Lower lobe of right lung (tissue), 2 donors: ENCODE measurements at places on chromosomes 12 and 14. TPM values are rescaled to one million over a fixed set of nuclear protein-coding genes. Genes with fewer than 3 reads are reported as not detected.

The ANO4 gene
- 0.74 TPM for total RNA-seq

GRCh38 chr12:31206038-31206670 is 119.8 kb downstream of the SINHCAF start:
- no peak overlapping the region for H3K4me3 ChIP-seq
- H3K36me3 ChIP-seq: no peaks in the 10 kb centered on the region
- no peak for DNase-seq

DNA sequence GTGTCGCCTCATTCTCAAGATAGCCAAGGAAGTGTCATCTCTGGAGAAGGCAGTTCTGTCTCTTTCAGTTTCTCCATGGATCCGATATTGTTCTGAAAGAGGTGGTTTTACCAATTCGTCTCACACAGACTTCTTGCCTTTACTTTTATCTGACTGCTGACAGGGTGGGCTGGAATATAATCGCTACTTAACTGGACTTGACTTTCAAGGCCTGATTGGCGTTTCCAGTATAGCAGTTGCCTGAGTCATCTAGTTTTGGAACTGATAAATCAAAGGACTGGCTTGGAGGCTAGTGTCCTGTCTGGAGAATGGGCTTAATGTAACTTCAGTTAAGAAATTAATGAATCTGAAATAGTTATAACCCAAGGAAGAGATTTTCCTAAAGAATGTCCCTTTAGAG is 21.6 kb downstream of the PRKCH start:
- DNase-seq: no peak
- H3K27me3 ChIP-seq: no peaks in the 10 kb centered on the region
- H3K4me1 ChIP-seq: peaks cover 76% of the 10 kb centered on the region
- peak overlapping the region; percentile 83 for H3K27ac ChIP-seq
- H3K4me3 ChIP-seq: no peak overlapping the region
- H3K36me3 ChIP-seq: no peaks in the 10 kb centered on the region

DNA sequence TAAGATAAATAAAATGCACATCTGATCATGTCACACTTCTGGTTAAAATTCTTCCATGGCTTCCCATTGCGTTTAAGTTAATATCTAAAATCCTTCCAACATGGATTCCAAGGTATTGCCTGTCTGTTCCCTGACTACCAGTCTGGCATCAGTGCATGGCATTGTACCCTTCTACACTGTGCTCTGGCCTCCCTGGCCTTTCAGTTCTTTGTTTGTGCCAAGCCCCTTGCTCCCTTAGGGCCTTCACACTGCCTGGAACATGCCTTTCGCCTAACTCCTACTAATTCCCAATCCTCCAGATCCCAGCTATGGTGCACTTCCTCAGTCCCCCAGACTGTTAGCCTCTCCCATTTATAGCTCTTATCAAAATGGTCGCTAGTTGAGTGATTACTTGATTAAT is 6.3 kb downstream of the CIPC start:
- H3K36me3 ChIP-seq: peaks cover 36% of the 10 kb centered on the region

DNA sequence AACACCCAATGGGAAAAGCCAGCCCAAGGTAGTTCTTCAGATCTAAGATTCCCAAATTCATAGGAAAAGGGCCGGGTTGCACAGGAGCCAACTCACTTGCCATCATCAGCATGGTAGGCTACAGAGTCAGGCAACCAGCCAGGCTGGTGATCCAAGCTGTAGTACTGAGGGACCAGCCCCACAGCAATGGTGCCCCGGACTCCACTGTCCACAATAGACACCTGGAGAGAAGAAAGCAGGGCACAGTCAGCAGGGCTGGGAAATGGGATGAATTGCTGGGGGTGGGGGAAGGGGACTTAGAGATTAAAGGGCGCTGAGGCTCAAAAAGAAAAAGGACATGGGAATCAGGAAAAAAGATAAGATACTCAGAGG is 4.2 kb downstream of the SPRYD3 start:
- no peak overlapping the region for H3K4me3 ChIP-seq
- peaks cover 60% of the 10 kb centered on the region for H3K36me3 ChIP-seq
- no peak overlapping the region for H3K27ac ChIP-seq
- no peak for DNase-seq
- H3K4me1 ChIP-seq: peaks cover 76% of the 10 kb centered on the region

DNA sequence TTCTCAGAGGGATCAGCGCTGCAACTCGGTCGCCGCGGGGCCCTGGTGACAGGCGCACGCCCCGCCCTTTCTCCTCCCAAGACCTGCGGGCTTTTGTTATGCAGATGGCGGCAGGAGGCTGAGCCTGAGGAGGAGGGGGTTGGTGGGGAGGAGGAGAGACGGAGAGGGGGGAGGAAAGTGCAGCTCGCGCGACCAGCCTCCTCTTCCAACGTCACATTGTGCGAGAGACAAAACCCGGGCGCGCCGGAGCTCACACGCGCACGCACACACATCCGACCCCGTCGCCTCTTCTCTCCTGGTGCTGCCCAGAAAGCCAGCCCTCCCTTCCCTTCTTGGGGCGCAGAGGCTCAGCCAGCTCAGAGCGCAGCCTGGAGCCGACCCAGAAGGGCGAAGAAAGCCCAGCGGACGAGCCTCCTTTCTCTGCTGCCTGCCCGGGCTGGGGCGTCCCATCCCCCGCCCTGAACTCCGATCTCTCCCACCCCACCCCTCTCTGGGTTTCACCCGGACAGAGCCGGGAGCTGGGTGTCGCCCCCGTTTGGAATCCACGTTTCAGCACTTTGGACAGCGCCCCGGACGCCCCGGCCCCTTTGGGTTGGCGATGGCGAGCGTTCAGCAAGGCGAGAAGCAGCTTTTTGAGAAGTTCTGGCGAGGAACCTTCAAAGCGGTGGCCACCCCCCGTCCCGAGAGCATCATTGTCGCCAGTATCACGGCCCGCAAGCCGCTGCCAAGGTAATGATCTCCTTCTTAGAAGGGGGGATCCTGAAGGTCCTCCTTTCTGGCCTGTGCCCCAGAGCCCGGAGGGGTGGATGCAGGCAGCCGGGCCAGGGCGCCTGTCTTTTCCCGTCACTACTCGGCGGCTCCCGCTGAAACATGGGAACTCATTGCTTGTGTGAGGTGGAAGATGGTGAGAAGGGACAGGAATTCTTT is at the start of gene SRRM4:
Gene SRRM4 (plus strand): TSS at position 257 of the 927 bp plus-strand sequence. CDS start 342 bp downstream, at position 599.
- H3K36me3 ChIP-seq: no peaks in the 10 kb centered on the region
- H3K27me3 ChIP-seq: peaks cover 51% of the 10 kb centered on the region
- DNase-seq: peak; percentile 40
- no peak within 1 kb of the TSS for H3K4me3 ChIP-seq
- peaks cover 7% of the 10 kb centered on the region for H3K4me1 ChIP-seq

DNA sequence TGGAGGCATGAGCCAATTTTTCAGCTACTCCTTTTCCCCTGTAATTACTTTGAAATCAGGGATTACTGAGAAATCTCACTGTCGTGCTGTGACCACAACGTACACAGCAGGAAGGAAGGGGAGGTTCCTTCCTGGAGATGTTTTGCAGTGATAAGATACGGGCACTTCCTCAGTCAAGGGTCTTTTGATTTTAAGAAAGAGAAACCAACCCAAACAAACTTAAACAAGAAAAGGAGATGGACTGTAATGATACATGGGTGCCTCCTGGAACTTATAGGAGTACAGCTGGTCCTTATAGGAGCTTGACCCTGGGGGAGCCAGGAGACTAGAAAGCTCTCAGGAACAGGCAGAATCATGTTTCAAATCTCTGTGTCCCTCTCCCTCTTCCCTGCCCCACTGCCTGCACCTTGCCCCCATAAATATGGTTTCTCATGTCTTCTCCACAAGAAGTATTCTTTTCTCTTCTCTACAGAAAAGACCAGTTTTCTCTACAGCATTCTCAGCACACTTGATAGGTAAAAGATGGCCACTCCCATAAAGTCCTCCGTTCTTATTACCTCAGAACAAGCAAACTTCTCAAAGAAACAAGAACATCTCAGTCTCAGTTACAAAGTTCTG is 281.1 kb upstream of the AMIGO2 start:
- peaks cover 26% of the 10 kb centered on the region for H3K4me1 ChIP-seq
- H3K36me3 ChIP-seq: no peaks in the 10 kb centered on the region
- H3K27ac ChIP-seq: peak overlapping the region; percentile 73

DNA sequence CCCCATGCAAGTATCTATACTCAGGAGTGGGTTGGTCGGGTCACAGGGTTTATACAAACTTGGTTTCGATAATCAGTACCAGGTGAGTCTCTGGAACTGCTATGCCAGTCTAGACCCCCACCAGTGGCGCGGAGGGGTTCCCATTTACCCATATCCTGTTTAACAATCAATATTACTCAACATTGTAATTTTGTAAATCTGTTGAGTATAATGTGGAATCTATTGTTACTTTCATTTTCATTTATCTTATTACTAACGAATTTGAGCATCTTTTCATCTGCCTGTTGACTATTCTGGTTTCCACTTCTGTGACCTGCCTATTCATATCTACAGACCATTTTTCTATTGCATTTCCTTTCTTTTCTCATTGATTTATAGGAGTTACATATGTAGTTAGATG is 275.2 kb upstream of the CRY1 start:
- no peak for DNase-seq
- no peaks in the 10 kb centered on the region for H3K4me1 ChIP-seq
- H3K36me3 ChIP-seq: no peaks in the 10 kb centered on the region
- no peak overlapping the region for H3K27ac ChIP-seq
- H3K4me3 ChIP-seq: no peak overlapping the region
- no peaks in the 10 kb centered on the region for H3K27me3 ChIP-seq

GRCh38 chr12:108613548-108613947 is 15.7 kb upstream of the TMEM119 start:
- peaks cover 50% of the 10 kb centered on the region for H3K4me1 ChIP-seq
- DNase-seq: no peak
- H3K27ac ChIP-seq: no peak overlapping the region
- H3K4me3 ChIP-seq: no peak overlapping the region
- H3K36me3 ChIP-seq: no peaks in the 10 kb centered on the region

DNA sequence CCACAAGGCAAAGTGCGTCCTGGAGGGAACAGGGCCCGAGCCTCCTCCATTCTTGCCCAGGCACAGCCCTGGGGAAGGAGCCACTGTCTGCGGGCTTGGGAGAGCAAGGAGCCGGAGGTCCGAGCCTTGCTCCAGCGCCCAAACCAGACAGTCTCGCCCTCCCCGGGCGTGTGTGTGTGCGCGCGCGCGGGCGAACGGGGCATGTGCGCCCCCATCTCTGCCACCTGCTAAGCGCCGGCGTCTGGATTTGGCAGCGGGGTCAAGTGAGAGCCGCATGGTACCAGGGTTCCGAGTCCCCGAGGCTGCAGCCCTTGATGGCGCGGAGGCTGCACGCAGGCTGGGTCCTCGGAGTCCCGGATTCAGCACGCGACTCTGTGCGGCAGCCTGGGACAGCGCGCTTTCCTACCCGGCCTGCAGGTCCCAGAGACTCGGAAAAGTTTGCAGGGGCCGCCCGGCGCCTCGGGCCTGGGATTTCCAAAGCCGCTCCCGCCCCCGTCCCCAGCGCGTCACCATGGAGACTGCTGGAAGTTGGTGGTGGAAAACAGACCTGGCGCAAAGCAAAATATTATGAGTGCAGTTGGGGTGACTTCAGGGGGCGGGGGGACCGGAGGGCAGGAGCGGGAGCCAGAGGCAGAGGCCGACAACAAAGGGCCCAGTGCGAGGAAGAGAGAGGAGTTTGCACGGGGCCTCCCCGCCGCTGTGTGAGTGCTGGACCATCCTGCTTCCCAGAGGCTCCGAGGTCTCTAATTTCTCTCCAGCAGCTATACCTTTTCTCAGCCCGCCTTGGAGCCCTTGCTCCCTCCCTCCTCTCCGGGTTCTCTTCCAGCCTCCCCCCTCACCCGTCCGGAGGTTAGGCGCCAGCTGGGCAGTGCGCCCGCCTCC is 4.2 kb downstream of the RFX4 start:
- no peak for DNase-seq
- H3K4me3 ChIP-seq: no peak overlapping the region
- H3K4me1 ChIP-seq: peaks cover 37% of the 10 kb centered on the region
- H3K27me3 ChIP-seq: peaks cover 97% of the 10 kb centered on the region
- no peak overlapping the region for H3K27ac ChIP-seq

DNA sequence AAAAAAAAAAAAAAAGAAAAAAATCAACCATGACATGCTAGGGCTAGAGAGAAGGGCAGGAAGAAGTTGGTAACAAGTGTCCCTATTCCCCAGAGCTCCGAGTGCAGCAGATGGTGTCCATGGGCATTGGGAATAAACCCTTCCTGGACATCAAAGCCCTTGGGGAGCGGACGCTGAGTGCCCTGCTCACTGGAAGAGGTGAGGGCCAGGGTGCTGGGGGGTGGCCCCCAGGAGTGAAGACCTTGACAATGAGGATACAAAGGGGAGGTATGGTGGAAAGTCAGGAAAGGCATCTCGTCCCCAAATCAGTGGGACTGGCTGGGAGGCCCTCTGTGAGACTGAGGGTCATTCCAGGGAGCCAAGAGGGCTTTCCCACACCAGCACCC is 11.6 kb downstream of the ZNF219 start:
- no peaks in the 10 kb centered on the region for H3K27me3 ChIP-seq
- DNase-seq: no peak
- peaks cover 90% of the 10 kb centered on the region for H3K36me3 ChIP-seq
- H3K4me1 ChIP-seq: peaks cover 18% of the 10 kb centered on the region
- peak overlapping the region; percentile 34 for H3K27ac ChIP-seq

The MSRB3 gene
- 47.3 TPM for total RNA-seq

DNA sequence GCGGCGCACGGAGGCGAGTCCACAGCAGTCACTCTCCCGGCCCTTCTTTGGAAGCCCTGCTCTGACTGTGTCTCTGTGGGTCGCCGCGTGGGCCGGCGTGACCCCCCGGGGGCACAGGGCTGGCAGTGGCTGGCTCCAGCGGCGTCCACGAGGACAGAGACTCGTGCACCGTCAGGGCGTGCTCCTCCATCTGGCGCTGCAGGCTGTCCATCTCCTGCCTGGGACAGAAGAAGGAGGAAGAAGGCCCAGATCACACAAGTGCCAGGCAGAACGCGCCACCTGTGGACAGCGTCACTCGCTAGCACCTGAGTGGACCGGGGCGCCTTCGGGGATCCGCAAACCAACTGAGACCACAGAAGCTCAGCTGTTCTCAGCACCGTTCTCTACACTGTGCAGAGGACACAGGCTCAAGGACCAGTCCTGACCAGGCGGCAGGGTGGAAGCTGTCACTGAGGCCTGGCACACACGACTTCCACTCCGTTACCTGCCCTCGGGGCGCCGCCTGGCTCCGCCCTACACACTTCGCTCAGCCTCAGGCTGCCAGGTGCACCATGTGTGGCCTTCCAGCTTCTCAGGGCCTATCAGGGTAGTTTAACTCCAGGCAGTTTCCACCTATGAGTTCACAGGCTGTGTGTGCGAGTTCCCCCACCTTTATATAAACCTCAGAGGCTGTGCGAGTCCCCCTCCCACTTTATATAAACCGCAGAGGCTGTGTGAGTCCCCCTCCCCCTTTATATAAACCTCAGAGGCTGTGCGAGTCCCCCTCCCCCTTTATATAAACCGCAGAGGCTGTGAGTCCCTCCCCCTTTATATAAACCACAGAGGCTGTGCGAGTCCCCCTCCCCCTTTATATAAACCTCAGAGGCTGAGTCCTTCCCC is 11.7 kb upstream of the ANKLE2 start:
- H3K4me3 ChIP-seq: no peak overlapping the region
- H3K27ac ChIP-seq: peak overlapping the region; percentile 6
- DNase-seq: no peak
- H3K36me3 ChIP-seq: peaks cover 71% of the 10 kb centered on the region
